ENCODE measurements at places on chromosomes 12 and 14.

- no peak for DNase-seq
Observed at GRCh38 chr12:110205931-110206330, 75.1 kb upstream of the ATP2A2 start.

GRCh38 chr12:4270831-4271716 is 2.5 kb upstream of the CCND2 start:
- no peak for DNase-seq

GRCh38 chr12:67018105-67018504 is 251.1 kb upstream of the CAND1 start:
- DNase-seq: no peak

DNA sequence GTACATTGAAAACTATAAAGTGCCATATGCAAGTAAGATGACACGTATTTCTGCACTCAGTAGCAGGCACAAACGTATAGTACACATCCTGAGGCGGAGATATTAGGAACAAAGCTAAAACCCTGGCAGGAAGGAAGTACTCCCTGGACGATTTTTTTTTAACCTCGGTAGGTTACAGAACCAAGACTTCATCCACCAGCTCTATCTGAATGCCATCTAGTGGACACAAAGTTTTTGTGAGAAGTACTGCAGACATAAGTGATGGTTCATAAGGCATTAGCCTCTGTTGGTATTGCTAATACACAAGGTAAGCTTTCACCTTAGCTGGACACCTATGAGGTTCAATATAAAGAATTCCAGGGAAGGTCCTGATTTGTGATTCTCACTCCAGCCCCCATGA is 83.0 kb upstream of the CCDC196 start:
- DNase-seq: no peak

GRCh38 chr12:105930557-105931503 is 207.9 kb downstream of the NUAK1 start:
- no peak for DNase-seq

GRCh38 chr12:109302358-109302757 is 6.7 kb downstream of the FOXN4 start:
- no peak for DNase-seq

DNA sequence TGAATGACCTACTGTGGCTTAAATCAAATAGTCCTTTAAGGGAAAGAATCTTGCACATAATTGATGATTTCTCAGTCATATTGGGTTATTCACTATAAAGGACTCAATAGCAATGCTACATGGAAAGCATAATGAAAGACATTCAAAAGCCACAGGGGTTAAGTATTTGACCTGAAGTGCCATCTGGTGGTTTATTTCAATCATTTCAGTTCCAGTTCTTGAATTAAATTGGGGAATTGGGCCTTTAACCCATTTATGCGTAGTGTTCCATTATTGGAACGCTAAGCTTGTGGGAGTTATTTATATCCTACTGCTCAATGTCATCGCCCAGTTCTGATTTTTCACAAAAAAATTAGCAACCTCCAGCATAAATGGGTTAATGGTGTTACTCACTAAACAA is 41.3 kb upstream of the C12orf71 start:
- DNase-seq: no peak

DNA sequence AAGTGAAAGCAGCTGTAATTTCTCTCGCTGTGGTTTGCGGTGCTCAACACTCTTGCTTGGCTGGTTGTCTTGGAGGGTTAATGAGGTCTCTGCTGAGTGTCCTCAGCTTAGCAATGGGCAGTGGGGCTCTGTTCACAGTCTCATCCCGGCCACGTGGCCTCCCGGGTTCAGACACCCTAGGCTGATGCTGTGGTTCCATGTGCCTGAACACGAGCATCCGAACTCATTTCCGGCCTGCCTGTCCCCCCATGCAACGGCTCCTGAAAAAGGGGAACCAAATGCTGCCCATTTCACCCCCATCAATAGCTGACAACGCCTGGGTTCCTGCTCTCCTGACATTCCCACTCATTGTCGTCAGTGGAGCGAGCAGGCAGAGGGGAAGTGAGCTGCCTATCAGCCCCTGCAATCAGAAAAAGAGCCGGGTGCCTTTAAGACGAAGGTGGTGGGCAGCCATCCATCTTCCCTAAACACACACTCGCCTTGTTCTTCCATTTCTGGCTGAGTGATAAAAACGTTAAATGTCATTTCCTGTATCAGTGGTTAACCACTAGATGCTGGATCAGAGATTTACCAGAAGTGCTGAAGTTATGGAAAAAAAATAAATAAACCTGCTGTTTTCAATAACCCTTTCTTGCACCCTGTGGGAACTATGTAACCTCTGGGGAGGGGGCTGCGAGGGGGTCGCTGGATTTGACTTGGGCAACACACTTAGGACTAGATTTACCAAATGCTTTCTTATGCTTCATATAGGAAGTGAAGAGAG is 60.3 kb upstream of the BCL2L14 start:
- peak; percentile 21 for DNase-seq
